Substantia nigra (tissue), 51 donors: ENCODE measurements at places on chromosomes 2 and 18.

DNA sequence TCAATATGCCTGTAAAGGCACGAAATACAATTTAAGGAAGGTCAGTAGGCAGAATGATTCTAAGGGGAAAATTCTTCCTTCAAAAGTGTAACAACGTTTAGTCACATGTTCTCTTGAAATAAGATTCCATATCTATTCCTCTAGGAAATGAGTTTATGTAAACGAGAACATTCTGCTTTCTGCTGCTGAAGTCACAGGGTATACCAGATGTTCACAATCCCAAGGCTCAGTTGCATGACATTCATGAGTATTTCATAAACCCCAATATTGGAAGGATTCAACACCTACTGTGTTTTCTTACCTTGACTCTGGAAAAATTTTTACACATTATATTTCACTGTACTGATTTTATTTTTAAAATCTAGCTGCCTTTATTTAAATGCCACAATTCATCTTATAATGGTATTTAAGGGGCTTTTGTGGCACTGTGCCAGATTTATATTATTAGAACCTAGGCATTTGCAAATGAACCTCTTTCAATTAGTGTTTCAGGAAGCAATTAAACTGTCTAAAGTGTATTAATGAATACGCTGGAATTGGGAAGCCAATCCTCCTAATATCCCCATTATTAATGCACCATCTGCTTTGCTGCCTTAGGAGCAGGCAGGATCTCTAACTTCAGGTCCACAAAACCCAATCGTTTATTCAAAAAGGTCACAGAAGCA lies 542.6 kb upstream of the KLHL29 start:
- DNase-seq: no peak

DNA sequence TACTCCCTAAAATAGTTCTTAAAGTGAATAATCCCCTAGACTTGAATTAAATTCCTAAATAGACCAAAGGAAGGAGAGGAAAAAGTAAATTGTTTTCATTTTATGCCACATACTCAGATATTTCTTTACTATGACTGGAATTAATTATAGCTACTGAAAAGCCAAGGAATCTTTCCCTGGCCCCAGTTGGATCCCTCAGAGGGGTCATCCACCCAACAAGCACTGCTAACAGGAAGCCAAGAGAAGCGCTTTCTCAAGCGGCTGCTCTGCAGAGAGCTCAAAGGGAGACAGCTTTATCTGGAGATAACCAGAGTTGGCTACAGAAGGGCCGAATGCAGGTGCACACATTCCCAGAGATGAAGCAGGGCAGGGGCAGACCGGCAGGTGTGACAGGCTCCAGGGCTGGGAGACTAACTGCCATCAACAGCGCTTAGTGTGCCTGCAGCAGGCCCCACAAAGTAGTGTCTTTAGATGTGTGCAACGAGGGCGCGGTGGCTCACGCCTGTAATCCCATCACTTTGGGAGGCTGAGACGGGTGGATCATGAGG lies 51.1 kb downstream of the POLR1A start:
- no peak for DNase-seq

DNA sequence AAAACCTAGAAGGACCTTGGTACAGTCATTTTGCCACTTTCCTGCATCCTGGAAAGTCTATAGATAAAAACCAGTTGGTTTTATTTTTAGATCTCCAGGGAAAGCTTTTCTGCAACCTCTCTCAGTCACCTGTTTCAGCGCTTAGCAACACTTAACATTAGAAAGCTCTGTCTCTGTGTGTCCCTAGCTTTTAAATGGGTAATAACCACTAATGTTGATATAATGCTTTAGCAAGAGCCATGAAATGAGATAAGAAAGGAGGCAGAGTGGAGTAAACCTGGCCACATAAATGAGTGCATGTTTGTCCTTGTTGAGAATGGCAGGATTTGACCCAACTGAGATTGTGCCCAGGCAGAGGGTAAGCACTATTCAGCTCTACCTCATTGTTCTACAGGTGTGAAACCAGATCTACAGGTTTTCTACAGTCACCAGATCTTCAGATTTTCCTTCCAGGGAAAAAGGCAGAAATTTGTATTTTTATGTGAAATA lies 44.8 kb downstream of the MARCHF4 start:
- no peak for DNase-seq

GRCh38 chr2:27954771-27955383 lies 64.3 kb downstream of the BABAM2 start:
- DNase-seq: no peak
